ENCODE measurements at places on chromosomes 1 and 21.

DNA sequence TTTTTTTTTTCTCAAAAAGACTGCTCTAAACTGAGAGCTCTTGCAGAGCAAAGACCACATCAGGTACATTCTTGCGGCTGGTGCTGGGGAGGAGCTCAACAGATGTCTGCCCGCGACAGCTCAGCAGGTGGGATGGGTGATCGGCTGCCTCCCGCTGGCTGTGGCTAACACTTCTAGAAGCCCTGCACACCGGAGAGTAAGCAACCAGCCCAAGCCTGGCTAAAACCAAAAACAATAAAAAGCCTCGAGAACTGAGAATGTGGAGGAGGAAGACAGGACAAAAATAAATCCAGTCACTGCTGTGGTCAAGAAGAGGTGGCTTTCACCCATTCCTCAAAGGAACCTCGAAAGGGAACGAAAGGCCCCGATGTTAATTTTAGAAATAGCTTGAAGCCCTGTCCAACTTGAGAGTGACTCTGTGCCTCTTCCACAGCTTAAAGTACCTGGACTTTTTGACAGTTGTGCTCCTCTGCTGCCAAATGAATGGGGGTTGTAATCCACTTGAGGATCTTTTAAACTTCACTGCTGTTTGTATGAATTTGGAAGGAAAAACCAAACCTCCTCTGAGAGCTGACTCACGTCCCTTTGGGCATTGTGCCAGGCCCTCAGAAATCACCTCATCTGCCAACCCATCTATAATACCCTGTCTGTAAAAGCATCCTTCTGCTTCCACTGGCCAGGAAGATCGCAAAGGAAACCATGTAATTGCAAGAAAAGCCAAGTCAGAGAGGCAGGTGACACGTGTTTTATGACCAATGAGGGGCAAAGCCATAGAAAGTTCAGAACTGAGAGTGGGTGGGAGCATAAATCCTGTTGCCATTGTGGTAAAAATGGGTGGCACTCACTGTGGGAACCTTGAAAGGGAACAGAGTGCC, 78.6 kb downstream of the KCNN3 start:
- no peak for DNase-seq

DNA sequence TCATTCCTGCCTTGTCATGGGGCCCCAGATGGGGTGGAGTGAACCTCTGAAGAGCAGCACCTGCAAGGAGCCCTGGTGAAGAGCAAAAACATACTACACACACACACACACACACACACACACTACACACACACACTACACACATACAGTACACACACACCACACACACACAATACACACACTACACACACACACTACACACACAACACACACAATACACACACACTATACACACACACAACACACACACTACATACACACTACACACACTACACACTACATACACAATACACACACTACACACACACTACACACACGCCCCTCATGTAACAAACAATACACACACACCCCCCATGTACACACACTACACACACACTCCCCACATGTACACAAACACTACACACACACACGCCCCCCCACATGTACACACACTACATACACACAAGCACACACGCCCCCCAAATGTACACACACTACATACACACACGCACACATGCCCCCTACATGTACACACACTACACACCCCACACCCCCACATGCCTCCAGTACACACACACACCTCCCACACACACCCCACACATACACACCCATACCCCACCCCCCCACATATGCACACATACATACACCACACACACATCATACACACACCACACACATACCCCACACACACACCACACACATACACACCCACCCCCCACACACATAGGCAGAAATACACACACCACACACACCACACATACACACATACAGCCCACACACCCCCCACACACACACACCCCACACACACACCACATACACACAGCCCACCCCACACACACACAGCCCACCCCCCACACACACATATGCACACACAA, 9.3 kb downstream of the SLC2A5 start:
- no peak for DNase-seq

GRCh38 chr21:14592296-14593000, 46.3 kb upstream of the SAMSN1 start:
- no peak for DNase-seq

- DNase-seq = no peak
Measured at GRCh38 chr1:89888480-89889322, 67.9 kb downstream of the LRRC8D start.

- no peak for DNase-seq
Measured at GRCh38 chr21:38945545-38946245, 140.0 kb downstream of the ETS2 start.

DNA sequence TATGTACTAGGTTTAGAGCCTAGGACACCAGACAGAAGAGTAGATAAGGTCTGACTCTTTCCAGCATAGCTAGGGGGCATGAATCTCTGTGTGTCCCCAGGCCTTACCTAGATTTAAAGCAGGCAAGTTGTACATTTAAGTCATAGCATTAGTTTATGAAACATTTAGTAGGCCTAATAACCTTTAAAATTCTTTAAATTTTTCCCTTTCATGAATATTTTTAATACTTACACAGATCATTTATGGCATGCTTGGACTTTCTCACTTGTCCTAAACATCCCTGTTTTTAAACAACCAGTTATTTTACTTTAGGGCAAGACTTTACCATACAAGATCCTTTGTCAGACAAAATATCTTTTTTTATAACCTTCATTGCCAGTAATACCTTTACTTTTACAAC, 258.4 kb upstream of the ZRANB2 start:
- DNase-seq = no peak

- DNase-seq = no peak
Measured at GRCh38 chr1:7300893-7301663, 470.0 kb upstream of the VAMP3 start.

Measured in globus pallidus (tissue), 1 donor.